ENCODE measurements at places on chromosomes 16 and 17.

- DNase-seq: peak; percentile 30
Observed at GRCh38 chr17:82752371-82753200, 721 bp downstream of the TBCD start.

DNA sequence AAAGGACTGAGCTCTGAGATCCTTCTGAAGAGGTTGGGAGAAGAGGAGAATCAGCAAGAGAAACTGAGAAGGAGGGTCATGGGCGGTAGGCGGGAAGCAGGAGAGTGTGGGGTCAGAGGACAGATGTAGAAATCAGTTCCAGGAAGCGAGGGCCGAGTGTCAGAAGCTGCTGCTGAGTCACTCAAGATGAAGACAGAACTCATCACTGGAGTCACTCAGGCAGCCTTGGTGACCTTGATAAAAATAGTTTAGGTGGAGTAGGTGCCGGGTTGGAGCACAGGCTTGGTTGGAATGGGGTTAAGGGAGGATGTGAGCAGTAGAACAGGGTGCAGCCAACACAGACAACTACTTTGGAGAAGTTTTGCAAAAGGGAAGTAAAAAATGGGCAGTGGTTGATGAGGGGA lies 6.1 kb upstream of the ITGAM start:
- DNase-seq: no peak

GRCh38 chr17:45990886-45991285 lies 8.2 kb upstream of the STH start:
- DNase-seq: no peak

DNA sequence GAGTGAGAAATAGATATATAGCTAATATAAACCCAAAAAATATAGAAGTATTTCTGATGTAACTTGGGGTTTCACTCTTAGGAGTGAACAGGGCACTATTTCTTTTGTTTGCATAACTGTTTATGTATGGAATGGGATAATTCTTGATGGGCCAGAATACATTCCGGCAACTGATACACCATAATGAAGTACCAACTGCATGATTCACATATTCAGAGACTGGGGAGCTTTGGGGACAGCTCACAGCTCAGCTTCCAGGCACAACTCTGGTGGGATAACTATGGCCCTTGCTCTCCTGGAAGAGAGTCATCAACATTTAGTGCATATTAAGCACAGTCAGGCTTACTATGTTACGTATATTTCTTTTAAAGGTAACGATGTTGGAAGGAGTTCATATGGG lies 42.1 kb upstream of the ADCY7 start:
- no peak for DNase-seq

- no peak for DNase-seq
Observed at GRCh38 chr17:27351759-27352158, 57.8 kb downstream of the WSB1 start.
